Fibroblast of skin of left biceps (primary cell): ENCODE measurements at places on chromosomes 1 and 21.
A peak's percentile ranks its signal among the peaks of the same experiment; 100 is the strongest.

DNA sequence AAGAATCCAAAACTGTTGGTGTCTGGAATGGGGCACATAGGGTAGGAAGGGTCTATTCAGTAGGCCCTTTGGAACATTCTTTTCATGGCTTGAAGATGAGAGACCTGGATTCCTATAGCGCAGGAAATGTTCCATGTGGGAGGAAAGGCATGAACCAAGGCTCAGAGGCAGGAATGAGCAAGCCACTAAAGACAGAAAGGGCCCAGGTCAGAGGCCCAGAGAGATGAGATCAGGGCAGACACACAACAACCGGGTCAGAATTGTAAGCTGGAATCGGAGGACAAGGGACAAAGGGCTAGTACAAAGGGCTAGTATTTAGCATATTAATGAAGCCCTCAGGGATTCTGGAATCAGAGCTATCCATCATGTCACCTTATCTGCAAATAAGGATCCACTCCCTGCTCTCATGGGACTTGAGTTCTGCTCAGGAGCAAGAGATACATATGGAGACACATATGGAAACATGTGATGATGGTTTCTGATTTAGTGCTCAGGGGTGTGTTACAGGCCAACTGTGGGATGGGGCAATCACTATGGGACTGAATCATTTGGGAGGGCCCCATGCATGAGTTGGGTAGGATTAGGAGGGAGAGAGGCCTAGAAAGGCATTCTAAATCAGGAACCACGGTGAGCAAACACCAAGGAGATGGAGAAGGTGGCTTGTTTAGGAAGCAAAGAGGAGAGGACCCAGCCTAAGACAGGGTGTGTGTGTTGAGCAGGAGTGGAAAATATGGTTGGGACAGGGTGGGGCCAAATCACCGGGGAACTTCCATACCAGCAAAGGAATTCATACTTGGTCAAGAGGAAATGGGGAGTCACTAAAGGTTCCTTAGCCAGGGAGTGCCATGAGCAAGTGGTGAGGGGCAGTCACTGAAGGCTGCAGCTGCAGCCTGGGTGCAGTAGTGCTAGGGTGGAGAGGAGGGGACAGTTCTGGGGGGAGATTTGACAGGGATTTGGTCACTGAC, 8.6 kb downstream of the NECTIN4 start:
- DNase-seq, result no peak

- peak; percentile 78 for DNase-seq
Observed at GRCh38 chr1:209406168-209406567, 177.3 kb upstream of the CAMK1G start.

DNA sequence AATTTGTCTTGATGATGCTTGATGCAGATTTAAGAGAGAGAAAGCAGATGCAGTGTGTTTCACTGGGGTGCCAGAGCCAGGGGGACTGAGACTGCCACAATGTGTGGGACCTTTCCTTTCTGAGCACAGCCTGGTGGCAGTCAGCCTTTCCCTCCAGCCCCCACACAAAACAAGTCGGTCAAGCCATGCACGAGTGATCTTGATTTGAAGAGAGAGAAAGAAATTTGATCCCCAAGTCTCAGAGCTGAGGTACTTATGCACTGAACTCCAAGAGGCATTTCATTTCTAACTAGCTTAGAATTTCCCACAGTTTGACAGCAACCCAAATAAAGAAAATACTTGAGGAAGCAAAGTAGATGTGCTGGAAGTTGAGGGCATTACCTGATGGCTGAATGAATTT, 193.8 kb downstream of the ST6GALNAC3 start:
- DNase-seq, result no peak

DNA sequence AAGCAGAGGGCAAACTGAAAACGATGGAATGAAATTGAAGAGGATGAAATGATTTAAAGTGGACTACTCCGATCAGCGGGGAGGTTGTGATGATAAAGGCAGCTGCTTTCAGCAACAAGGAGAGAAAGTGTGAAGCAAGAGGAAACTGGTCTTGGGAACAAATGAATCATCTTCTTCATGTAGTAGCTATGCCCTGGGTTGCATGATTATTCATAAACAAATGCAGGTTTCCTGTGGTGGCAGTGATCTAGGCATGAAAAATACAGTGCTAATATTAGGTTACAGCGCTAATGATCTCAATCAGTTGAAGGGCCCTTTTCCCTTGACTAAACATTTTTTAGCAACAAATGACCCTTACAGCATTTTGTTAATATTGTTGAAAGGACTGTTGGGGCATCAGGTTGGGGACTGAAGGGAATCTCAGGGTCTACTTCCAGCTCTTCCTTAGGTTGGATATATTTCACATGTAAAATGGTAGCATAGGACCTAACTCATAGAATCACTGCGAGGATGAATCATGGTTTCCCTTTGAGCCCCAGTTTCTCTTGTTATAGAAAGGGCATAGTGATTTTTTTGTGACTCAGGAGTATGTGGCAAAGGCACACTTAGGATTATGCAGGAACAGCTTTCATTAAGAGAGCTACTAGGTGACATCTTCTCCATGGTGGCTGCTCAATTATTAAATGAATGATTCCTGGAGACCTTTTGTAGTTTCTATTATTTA, 1.9 kb upstream of the ZFYVE9 start:
- DNase-seq, result peak; percentile 43

DNA sequence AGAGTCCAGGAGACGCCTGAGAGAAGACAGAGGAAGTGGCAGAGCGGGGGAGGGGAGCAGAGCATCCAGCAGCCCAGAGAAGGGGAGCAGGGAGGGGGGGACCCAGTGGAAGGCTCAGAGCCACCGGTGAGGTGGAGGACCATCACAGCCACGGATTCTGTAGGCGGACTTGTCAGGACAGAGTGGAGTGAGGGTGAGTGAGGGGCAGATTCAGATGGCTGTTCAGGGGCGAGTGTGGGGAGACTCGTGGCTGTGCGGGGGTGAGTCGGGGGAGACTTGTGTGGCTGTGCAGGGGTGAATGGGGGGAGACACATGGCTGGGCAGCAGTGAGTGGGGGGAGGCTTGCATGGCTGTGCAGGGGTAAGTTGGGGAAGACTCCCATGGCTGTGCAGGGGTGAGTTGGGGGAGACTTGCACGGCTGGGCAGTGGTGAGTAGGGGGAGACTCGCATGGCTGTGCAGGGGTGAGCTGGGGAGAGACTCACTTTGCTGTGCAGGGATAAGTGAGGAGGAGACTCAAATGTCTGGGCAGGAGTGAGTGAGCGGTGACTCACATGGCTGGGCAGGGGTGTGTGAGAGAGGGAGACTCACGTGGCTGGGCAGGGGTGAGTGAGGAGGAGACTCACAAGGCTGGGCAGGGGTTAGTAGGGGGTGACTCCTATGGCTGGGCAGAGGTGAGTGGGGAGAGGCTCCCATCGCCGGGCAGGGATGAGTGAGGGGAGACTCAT, 56.8 kb upstream of the ABCG1 start:
- DNase-seq, result no peak

DNA sequence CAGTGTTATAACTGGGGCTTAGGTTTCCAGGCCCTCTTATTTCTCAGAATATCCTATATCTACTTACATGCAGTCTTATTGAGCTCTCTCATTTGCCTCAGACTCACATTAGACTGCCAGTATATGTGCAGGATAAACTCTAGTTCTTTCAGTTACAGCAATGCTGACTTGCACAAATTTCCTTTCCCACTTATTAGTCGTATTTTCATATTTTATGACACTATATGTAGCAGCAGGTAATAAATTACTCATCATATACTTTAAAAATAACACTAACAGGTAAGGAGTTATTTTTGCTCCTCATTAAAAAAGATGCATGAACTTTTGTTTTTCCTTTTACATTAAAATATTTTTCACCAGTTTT, 65.7 kb downstream of the GADD45A start:
- DNase-seq, result no peak

GRCh38 chr1:145714524-145715111, 4.7 kb upstream of the CD160 start:
- DNase-seq, result no peak
